Erythroblast (primary cell): ENCODE measurements at places on chromosomes 13 and 19.

- DNase-seq = no peak
Observed at GRCh38 chr13:39452417-39452816, 150.6 kb downstream of the LHFPL6 start.

GRCh38 chr13:62251734-62252133 is 836.1 kb upstream of the PCDH20 start:
- no peak for DNase-seq

GRCh38 chr19:17448131-17448967 is at the start of gene TMEM221:
Gene TMEM221 (minus strand): TSS chr19:17448668. CDS start chr19:17448462, 206 bp downstream.
- DNase-seq = peak; percentile 47

GRCh38 chr13:62687732-62688131 is 1272.1 kb upstream of the PCDH20 start:
- no peak for DNase-seq

DNA sequence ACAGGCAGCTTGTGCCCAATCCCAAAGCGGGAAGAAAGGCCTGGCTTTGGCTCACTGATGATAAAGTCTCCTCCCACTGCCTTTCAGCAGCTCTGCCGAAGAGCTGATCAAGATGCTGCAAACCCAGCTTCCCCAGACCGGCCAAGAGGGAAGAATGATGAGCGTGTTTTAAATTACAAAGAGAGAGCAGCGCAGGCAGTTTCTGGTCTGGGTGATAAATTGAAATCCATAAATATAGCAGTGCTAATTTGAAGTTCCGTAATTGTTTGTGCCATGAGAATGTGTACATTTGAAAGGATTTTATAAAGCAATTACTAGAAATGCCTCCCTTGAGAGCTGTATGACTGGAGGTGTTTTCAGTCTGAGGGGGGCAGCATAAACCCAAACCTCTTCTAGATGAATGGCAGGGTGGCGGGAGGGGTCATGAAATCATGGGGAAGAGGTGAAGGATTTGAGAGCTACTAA is 171.8 kb downstream of the STK24 start:
- peak; percentile 9 for DNase-seq

DNA sequence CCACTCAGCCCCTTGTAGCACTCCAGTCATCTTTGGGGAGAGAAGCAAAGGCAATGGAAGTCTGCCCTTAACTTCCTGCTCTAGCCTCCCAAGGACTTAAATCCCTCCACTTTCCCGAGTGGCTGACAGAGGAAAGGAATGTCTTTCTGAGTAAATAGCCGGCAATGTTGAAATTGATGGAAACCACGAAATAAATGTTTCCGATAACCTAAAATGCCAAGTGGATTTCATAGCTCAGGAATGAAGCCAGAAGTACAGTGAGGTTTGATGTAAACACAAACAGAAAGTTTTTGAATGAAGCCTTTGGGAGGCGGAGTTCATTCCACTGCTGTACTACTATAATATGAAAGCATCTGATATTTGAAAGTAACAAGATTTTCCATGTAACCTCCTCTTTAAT is 14.0 kb upstream of the TBC1D4 start:
- no peak for DNase-seq

- no peak for DNase-seq
Observed at GRCh38 chr13:100899720-100900316, 225.2 kb upstream of the TMTC4 start.
